ENCODE measurements at places on chromosomes 2 and 18.

GRCh38 chr2:27582129-27582694, 630 bp upstream of the ZNF512 start:
- DNase-seq: no peak

DNA sequence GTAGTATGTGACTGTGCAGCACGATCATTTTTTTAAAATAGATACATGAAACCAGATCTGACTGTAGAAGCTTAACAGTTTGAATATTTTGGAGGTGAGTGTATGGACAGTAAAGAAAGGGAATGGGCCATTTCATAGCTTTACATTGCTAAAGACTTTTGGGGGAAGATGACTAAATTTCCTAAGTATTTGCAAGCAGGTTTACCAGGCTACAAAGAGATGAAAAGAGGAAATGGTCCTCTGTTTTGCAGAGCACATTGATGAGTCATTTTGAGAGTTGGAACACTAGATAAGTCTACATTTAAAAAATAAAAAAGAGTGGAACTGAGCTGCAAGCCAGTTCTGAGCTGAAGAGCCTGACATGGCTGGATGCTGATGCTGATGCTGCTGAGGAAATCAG, 115.7 kb upstream of the LRATD1 start:
- no peak for DNase-seq

- no peak for DNase-seq
Measured at GRCh38 chr2:194327196-194327888, 1329.7 kb upstream of the SLC39A10 start.

DNA sequence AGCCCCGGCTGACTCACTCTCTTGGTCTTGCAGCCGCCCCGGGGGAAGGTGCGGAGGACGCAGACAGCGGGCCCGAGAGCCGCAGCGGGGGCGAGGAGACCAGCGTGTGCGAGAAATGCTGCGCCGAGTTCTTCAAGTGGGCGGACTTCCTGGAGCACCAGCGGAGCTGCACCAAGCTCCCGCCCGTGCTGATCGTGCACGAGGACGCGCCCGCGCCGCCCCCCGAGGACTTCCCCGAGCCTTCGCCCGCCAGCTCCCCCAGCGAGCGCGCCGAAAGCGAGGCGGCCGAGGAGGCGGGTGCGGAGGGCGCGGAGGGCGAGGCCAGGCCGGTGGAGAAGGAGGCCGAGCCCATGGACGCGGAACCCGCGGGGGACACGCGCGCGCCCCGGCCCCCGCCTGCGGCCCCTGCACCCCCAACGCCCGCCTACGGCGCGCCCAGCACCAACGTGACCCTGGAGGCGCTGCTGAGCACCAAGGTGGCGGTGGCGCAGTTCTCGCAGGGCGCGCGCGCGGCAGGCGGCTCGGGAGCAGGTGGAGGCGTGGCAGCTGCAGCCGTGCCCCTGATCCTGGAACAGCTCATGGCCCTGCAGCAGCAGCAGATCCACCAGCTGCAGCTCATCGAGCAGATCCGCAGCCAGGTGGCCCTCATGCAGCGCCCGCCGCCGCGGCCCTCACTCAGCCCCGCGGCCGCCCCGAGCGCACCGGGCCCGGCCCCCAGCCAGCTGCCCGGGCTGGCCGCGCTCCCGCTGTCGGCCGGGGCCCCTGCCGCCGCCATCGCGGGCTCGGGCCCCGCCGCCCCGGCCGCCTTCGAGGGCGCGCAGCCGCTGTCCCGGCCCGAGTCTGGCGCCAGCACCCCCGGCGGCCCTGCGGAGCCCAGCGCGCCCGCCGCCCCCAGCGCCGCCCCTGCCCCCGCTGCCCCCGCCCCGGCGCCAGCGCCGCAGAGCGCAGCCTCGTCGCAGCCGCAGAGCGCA, 12.7 kb downstream of the SALL3 start:
- no peak for DNase-seq

GRCh38 chr2:102094917-102095316, 47.6 kb upstream of the IL1R1 start:
- DNase-seq: no peak

DNA sequence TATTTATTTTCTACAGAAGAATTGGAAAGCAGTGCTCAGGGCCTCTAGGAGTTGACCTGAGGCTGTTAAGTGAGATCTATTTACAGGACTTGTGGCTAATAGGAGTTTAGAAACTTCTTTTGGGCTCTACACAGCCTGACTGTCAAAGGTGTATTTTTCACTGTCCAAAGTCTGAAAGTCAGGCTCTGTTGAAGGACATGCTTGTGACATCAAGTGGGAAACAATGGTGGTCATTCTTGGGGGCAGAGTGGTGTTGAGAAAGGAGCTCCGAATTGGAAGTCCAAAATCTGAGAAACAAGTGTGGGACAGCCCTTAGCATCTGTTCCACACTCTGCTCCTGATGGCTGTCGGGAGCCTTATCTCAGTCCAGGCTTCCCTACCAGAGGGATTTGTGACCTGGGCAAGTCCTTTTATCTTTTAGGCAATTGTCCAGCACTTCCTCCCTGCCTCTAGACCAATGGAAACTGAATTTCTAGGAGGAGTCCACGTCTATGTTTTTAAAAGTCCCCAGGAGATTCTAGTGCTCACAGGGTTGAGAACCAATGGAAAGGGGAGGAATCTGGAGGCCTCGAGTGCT, 76.4 kb downstream of the LIPG start:
- DNase-seq: no peak

DNA sequence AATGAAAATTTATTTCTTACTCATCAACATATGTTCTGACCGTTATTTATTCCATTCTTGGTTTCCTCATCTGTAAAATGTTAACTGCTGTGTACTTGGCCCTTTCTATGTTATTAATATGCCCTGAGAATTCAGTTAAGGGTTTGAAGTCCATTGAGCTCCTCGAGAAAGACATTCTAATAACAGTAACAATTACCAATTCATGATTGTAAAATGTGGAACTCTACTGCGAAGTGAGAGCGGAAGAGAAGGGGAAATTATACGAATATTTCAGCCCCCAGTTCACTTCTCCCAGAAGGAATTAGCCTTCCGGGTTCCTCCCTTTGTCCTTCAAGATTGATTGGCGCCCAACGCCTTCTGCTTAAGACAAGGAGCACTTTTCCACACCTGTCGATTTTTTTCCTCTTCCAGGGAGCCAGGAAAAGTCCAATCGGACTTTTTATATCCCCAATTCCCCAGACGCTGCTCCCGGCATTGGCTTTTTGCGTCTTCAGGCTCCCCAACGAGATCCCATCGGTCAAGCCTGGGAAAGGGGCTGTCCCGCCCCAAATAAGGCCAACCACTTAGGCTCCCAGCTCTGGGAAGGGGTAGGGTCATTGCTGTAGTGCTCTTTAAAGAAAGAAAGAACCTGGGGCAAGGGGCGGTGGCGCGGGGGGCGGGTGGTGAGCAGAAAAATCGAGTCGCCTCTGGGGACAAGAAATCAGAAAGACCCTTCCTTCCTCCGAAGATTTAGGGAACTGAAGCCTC, 1.6 kb downstream of the DSC2 start:
- DNase-seq: no peak

DNA sequence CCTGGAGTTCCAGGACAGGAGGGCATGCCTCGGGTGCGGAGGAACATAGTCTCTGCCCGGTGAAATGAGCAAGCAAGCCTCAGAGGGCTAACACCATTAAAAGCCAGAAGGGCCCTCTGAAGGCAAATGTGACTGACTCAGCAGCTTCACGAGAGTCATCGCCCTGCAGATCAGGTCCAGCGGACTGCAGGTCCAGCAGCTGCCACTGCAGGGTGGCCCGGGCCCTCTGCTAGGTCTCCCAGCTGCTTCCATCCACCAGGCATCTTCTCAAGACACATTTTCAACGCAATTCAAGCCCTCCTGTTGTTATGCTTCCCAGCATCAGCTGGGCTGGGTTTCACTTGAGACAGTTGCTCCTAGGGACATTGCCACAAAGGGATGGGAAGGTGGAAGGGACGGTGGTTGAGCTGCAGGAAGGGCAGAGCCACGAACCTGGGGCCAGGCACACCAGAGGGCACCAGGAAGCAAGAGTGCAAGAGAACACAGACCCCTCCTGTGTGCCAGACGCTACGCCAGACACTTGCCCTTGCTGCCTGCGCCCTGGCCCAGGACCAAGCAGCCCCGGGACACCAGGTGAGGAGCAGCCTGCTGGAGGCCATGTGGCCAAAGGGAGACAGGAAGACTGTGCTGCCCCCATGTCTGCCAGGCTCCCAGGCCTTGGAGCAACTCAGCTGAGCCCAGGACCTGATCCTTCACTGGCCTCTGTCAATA, 173.0 kb downstream of the HDAC4 start:
- no peak for DNase-seq

DNA sequence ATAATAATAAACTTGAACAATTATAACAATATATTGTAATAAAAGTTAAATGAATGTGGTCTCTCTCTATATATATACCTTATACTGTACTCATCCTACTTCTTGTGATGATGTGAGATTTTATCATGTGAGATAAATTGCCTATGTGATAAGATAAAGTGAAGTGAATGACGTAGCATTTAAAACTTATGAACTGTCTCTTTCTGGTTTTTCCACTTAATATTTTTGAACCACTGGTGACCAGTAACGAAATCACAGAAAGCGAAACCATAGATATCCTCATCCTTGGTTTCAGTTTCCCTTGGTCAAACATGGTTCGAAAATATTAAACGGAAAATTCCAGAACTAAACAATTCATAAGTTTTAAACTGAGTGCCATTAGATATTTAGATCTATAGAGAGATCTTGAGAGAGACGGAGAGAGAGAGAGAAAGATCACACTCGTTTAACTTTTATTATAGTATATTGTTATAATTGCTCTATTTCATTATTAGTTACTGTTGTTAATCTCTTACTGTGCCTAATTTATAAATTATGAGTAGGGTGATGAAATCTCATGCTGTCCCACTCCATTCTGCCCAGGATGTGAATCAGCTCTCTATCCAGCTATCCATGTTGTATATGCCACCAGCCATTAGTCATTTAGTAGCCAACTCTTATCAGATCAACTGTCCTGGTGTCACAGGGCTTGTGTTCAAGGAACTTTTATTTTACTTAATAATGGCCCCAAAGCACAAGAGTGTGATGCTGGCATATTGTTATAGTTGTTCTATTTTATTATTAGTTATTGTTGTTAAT, 156.8 kb downstream of the THADA start:
- DNase-seq: no peak

- DNase-seq: no peak
Measured at GRCh38 chr18:41992703-41993102, 37.7 kb downstream of the PIK3C3 start.

DNA sequence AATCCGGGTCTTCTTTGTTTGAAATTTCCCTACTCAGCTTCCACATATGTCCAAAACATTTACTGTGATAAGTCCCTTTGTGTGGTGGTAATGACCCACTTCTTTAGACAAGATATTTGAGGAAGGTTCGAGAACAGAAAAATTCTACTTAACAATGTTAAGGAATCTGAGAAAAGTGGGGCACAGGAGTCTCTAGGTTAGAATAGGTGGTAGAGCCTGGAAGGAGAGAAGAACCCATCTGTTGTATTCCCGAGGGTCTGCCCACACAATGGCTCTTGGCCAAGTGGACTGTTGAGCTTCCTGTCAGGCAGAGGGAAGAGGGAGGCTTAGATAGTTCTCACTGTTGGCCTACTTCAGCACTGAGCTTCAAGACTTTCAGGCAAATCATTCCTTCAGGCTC, 4.3 kb downstream of the IGFBP2 start:
- DNase-seq: no peak

DNA sequence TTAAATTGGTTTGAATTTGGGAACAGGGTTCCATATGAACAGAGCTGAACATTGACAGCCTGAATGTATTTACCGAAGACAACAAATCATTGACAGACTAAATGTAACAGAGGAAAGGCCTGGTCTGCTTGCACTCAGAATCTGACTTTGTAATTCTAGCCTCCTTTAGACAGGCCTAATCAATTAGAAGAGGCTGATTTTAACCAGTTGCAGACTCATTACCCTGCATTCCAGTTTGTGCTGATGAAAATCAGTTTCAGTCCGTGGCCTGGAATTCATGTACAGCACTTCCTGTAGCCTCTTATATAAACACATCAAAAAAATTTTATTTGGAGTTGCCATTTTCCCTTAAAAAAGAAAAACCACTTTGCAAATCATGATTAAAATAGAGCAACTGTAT, 93.1 kb upstream of the ZFP36L2 start:
- no peak for DNase-seq

- DNase-seq: no peak
Measured at GRCh38 chr18:28151434-28151833, 25.5 kb downstream of the CDH2 start.

- DNase-seq: peak; percentile 28
Measured at GRCh38 chr2:8408560-8409460, 273.0 kb upstream of the ID2 start.

DNA sequence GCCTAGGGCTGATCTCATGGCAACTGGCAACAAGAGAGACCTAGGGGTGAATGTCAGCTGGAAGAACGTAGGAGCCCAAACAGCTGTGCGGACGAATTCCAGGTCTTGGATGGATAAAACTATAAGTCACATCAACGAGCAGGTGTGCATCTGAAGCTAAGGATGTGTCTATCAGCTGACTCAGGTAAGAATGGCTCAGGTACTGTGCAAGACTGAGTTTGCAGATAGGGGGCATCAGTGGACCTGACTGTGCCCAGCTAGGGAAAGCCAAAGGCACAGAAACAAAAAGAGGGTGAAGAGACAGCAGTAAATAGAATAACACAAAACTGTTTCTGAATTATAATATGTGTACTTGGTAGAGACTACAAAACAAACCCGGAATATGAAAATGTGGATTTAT, 357.3 kb downstream of the ZEB2 start:
- DNase-seq: no peak

DNA sequence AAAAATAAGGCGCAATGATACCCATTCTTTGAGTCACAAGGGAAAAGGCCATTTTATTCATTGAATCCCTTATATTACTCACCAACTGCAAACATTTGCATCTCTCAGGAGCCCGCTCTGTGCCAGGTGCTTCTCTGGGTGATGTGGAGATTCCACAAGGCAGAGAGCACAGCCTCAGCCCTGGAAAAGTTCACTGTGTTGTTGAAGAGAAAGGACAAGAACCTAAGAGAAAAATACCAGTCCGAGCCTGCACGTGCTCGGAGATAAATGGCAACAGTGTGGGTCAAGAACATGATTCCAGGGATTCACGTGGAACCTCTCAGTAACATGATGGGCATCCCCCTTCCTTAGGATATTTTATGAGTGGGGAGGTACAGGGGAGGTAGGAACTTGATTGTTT, 11.8 kb downstream of the GNAL start:
- no peak for DNase-seq

DNA sequence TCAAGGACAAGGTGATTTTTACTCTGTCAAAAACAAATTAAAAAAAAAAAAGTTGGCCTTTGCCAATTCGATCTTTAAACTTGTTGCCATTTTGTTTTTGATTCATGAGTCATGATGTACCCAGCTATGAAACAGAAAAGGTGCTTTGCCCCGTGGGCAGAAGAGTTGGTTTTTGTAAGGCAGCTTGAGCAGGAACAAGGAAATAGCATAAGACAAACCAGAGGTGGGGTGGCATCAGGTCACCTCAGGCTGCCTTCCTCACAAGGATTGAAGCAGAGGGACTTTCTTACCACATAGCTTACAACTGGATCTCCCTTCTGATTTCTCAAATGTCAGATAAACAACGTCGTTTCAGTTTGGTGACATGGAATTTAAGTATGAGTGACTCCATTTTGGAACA, 123.8 kb downstream of the ARL4C start:
- DNase-seq: no peak

All from GM18507 (cell line).